ENCODE measurements at places on chromosomes 12 and 14.
A peak's percentile ranks its signal among the peaks of the same experiment; 100 is the strongest.

GRCh38 chr14:20179880-20180279 is 10.8 kb upstream of the OR11G2 start:
- no peak for DNase-seq

GRCh38 chr12:84730561-84731162 is 181.9 kb downstream of the SLC6A15 start:
- no peak for DNase-seq

DNA sequence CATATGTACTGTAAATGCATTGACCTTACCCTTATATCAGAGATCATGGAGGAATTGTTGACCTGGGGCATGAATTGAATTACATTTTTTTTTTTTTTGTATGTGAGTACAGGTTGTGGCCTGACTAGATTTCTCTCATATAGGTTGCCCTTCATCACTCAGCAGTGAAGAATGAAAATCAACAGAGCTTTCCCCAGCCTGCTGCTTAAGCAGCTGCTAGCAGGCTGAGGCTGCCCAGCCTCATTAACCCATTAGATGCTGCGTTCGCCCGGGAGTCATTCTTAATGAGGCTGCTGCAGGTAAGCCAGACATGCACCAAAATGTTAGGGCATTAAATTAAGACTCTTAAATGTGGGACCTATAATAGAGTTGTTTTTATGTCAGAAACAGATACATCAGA is 236.0 kb downstream of the ETNK1 start:
- DNase-seq: peak; percentile 62

DNA sequence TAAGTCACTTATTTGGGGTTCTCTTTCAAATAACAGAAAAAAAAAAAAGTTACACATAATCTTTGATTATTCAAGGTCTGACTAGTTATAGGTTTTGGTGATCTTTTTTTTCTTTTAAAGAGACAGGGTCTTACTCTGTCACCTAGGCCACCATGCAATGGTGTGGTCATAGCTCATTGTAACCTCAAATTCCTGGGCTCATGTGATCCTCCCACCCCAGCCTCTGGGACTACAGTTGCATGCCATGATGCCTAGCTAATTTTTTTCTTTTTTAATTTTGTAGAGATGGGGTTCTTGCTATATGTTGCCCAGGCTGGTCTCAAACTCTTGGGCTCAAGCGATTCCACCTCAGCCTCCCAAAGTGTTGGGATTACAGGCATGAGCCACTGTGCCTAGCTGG is 56.5 kb upstream of the CFL2 start:
- DNase-seq: no peak

DNA sequence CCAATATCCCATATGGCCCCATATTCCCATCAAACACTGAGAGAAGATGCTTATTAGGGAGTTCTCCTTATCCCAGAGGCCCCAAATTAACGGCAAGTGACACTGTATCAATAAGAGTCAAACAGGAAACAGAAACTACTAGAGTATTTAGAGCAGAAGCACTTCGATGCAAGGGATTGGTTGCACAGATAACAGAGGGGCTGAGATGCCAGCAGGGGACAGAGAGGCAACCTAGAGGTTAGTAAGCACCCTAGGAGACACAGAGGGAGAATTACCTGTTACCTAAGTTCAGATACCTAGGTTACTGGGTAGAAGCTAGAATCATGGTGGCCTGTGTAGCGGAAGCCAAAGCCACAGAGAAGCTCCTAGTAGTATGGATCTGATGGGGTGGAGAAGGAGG is 2.9 kb downstream of the HEBP1 start:
- DNase-seq: no peak

DNA sequence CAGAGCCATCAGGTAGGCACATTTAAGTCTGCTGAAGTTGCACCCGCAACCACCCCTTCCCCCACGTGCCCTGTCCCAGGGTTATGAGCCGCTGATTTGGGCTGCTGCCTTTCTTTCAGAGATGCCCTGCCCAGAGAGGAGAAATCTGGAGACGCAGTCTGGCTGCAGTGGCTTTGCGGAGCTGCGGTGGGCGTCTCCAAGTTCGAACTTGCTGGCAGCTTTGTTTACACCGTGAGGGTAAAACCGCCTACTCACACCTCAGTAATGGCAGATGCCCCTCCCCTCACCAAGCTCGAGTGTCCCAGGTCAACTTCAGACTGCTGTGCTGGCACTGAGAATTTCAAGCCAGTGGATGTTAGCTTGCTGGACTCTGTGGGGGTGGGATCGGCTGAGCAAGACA is 14.7 kb downstream of the PTCSC3 start:
- no peak for DNase-seq

DNA sequence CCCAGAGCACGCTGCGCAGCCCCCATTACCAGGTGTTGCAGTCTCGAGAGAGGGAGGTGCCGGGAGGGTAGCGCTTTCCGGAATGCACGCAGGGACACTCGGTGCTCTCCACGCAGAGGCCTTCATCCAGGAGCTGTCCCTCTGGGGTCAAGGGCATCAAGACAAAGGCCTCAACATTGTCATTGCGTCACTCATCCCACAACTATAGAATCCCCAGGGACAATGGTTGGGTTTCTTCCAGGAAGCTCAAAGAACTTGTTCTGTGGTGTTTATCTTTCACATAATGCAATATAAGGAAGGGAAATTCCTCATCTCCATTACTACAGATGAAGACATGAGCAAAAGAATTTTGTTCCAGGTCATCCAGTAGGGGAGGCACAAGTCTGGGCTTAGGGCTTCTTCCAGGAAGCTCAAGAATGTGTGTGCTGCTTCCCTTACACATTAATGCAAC is 52.1 kb downstream of the VWF start:
- no peak for DNase-seq

- no peak for DNase-seq
These were observed 30.1 kb downstream of the SLC15A4 start for GRCh38 chr12:128793701-128794100.

DNA sequence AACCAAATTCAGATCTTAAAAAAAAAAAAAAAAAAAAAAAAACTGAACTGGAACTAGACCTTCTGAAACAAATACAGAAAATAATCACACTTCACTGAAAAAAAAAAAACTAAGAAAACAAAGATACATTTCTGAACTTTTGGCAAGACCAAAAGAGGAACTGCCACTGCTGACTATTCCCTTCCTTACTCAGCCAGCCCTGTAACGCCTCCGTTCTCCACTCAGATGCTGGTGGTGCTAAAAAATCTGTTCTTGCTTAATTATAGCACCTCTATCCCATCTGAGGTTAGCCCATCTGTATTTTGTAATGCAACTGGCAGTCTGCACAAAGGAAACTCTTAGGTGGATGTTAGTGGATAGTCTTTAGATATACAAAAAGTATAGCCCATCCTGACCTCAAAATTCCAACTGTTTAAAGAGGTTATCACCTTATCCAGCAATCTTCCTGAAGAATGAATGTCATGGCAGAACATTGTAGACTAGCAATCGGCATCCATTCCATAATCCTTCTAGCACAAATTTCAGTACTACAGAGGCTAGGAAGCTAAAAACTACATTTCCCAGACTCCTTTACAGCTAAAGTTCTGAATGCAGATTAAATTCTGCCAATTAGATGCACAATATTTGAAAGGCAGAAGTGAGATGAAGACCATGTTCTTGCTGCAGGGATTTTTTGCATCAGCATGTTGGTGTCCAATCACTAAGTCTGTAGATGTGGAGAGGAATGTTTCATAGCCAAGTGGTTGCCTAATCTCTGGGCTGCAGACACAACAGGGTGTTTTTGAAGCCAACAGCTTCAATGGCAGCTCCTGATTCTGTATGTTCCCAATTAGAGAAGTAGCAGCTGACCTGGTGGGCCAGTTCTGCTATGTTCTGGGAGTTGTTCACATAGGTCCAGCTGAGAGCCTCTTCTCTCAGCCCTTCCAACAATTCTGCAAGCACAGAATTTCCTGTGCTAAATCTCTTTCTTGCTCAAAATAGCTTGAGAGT is 5.7 kb downstream of the MAP3K9 start:
- DNase-seq: peak; percentile 90

- DNase-seq: no peak
These were observed 1222.3 kb upstream of the SEL1L start for GRCh38 chr14:82755923-82756322.

DNA sequence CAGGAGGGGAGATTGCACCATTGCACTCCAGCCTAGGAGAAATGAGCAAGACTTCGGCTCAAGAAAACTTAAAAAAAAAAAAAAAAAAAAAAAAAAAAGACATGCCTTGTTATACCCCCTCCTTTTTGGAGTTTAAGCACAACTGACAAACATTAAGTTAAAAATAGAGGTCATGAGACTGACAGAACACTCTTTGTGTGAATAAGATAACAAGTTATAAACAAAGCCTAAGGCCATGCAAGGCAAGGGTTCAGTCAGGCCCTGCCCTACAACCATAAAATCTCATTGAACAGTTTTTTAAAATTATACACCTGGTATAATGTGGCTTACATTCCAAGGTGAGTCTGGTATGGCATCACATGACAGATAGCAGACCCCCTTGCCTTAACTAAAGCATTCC is 39.3 kb downstream of the TSPAN19 start:
- no peak for DNase-seq

DNA sequence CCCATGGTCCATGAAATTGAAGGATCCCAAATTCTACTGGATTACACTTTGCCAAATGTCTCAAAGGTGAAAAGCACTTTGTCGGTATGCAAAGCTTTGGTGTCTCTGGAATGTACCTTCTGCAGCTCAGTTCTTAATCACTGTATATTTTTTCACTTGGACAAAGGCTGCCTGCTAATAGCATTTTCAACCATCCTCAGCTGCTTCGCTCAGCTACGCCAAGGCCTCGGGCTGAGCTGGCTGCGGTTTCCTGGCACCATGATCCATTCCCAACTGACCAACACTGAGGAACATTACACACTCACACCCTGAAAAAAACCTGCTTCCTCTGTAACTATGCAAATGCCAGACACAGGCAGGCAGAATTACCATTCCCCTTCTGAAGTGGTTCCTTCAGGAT is 335.2 kb downstream of the DPF3 start:
- DNase-seq: peak; percentile 73

DNA sequence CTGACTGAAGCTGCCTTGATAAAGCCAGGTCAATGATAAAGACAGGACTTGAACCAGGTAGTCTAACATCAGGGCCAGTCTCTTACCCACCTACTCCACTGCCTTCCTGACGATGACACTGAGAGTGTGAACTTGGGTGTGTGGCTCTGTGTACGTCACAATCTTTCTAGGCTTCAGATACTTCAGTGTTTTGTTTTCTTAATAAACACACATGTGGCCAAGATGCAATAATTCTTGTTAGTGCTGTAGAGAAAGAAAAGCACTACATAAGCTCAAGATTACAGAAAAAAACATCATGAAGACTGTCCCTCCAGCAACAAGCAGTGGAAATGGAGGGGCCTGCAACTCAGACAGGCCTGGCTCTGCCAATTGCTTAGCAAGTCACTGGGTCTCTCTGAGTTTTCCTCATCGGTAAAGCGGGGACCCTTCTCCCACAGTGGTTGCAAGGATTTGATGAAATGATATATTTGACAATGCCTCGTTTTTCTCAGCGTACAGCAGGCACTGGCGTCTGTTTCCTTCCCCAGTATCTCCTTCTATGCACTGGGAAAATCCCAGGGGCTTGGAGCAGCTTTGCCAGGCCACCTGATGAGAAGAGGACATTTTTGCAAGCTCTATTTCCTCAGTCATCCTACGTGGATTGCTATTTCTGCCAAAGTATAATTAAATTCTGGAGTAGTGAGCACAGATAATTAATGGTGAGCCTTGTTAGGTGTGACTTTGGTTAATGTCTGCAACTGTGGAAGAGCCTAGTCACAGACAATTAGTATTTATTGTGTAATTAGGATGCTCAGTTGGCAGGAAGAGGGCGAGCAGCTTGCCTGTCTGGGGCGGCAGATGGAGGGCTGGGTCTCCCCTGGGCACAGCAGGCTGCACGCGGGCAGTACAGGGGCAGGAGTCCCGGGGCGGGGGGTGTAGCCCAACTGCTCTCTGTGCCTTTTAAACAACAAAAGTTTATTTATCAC is 55.8 kb upstream of the CHGA start:
- peak; percentile 88 for DNase-seq

GRCh38 chr12:52058631-52059361 is 7.6 kb downstream of the NR4A1 start:
- peak; percentile 25 for DNase-seq

DNA sequence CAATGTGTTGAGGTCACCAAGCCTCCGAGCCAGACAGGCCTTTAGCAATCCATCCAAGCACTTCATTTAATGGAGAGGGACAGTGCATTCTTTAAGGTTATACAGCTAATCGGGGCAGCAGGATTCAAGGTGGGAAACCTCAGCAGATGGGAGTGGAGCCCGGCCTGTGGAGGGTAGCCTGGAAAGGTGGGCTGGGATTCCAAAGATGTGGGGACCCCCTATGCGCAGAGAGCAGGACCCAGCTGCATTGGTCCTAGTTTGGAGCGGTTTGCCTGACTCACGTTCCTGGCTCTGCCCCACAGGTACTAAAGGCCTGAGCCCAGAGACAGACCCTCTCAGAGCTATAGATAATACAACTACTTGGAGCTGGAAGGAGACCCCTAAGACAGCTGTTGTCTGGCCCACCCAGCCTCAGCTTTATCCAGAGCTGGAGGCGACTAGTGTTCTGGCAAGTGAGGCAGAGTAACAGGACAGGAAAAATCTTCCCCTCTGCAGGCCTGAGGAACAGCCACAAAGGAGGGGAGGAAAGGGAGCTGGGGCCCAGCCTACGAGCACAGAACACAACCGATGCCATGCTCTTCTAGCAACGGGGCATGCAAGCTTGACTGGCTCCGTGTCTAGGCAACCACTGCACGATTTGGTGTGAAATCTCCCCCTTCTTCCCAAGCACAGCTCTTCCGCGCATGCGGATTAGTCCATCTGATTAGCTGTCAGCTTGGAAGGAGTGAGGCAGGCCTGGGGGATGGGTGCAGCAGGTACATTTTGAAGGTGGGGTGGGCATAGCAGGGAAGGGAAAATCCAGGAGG is 1.1 kb upstream of the MYH7 start:
- peak; percentile 98 for DNase-seq

DNA sequence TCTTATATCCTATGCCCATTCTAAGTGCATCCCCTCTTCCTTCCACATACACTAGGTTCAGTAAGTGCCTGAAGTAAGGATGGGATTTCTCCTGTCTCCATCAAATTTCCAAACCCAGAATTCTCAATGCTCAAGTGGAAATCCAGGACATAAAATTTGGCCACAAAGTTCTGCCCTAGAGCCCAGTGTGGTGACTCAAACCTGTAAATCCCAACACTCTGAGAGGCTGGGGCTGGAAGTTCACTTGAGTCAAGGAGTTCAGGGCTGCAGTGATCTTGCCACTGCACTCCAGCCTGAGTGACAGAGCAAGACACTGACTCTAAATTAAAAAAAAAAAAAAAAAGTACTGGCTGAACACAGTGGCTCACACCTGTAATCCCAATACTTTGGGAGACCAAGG is 4.5 kb upstream of the ARF3 start:
- DNase-seq: no peak

- DNase-seq: no peak
These were observed 501.0 kb downstream of the RERGL start for GRCh38 chr12:17588968-17589367.

GRCh38 chr12:107488666-107489065 is 196.9 kb upstream of the PWP1 start:
- DNase-seq: no peak

GRCh38 chr14:73386342-73386741 is 72.0 kb downstream of the NUMB start:
- DNase-seq: peak; percentile 10

GRCh38 chr12:111353603-111354295 is 15.1 kb downstream of the PHETA1 start:
- no peak for DNase-seq
